ENCODE measurements at places on chromosomes 7 and 10.

GRCh38 chr7:153942036-153942435 is 110.2 kb upstream of the DPP6 start:
- DNase-seq, result no peak

DNA sequence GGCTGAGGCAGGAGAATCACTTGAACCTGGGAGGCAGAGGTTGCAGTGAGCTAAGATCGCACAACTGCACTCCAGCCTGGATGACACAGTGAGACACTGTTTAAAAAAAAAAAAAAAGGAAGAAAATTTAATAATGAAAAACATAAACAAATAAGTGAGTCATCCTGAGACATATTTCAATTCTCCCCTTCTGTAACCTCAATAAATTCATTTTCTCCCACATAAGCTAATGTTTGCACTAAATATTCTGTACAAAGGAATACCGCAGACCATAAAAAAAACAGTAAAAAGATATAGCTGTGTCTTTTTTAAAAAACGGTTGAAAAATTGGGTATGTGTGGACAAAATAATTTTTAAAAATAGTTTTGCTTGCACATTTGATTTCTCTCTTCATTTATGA is 654.0 kb downstream of the KCNMA1 start:
- no peak for DNase-seq

- no peak for DNase-seq
Observed at GRCh38 chr7:73717991-73718405, 1.5 kb downstream of the STX1A start.

DNA sequence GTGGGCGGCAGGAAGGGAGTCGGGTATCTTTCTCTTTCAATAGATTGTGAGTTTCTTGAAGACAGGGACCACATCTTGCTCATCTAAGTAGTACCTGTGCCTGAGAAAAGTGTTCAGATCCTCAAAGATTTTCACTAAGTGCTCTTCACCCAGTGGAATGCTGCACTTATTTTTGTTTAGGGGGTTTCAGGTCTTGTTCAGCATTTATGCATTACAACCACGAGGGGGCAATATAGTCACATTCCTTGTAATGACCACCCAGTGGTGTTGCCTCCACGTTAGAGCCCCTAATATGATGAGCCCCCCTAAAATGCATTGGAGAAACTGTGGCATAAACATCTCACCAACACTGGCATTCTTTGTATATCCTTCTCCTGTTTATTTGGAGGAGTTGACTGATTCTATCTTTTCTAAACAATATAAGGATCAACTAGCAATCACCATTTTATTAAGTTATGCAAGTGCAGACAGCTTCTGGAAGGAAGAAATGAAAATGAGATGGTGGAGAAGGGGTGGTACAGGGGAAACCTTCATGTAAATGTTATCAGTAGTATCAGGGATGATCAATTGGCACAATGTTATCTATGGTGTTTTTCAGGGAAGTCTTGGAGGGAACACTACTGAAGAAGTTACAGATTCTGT is 3.1 kb upstream of the PAPSS2 start:
- no peak for DNase-seq

DNA sequence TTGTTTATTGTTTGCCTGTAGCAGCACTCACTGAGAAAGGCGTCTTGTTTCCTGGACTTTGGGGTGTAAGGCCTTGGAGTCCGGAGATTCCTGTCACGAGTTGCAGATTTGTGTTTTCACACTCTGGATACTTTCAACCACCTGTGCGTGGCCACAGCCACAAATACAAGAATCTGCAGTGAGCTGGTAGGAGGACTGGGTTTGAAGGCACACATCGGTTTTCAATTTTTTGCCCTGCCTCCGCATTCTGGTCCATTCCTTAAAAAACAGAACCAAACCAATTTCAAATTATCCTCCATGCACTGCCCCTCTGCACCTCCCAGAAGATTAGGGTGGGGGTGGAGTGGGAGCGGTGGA is 619 bp downstream of the EXOC4 start:
- DNase-seq, result no peak
